ENCODE measurements at places on chromosomes 12 and 14. TPM values are rescaled to one million over a fixed set of nuclear protein-coding genes. Genes with fewer than 3 reads are reported as not detected.

Gene M6PR
- total RNA-seq: 147 TPM

Gene GYS2
- total RNA-seq: not detected

Gene ARG2
- total RNA-seq: 4.5 TPM

Gene CNTN1
- total RNA-seq: not detected

Measured in HT-29 (cell line).